ENCODE measurements at places on chromosomes 5 and 9. TPM values are rescaled to one million over a fixed set of nuclear protein-coding genes. Genes with fewer than 3 reads are reported as not detected.

The SLC1A3 gene
- 45.9 TPM for total RNA-seq

The CACFD1 gene
- 22.5 TPM for total RNA-seq

The PNPLA7 gene
- total RNA-seq = 1.3 TPM

The FOXD4L4 gene
- 0.14 TPM for total RNA-seq

The SPTLC1 gene
- total RNA-seq = 84.4 TPM

Measured in WTC11 (cell line).